Neural crest cell (in vitro differentiated cells): ENCODE measurements at places on chromosomes 2 and 18. TPM values are rescaled to one million over a fixed set of nuclear protein-coding genes. Genes with fewer than 3 reads are reported as not detected.

The EMILIN1 gene
- 22.6 and 24.1 TPM in 2 replicates for total RNA-seq

DNA sequence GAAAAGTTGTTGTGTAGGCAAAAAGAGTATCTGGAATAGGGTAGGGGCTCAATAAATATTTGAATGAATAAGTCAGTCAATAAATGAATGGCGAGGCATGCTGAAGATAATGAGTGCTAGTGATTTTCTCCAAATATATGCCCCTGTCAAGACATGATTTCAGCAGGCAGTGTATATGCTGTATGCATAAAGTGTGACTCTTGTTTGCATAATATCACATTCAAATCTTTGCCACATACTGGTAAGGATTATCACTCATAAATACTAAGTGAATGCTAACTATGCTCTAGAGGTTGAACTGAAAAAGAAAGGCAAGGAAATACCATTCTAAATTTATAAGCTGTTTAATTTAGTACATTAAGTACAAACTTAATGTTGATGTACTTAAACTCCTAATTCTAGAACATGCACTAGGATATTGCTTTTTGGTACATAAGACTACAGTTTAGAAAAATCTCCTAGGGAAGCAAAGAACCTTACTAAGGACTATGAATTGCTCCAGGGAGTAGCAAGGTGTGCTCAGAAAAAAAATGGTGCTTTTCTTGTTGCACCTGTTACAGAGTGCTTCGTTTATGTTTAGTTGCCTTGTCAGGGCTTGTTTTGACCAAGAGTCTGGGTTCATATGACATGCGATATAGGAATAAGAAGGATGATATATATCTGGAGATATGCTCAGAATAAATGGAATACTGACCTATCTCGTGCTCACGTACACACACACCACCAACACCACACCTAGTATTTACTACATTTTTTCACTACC, 224.0 kb upstream of the TANK start:
- DNase-seq, result no peak

The PAX3 gene
- 52.1 and 52.2 TPM in 2 replicates for total RNA-seq

The TNFAIP6 gene
- total RNA-seq, result 0.40 and 0.75 TPM in 2 replicates

GRCh38 chr2:38116762-38117161, 40.8 kb upstream of the CYP1B1 start:
- DNase-seq, result no peak
